ENCODE measurements at places on chromosomes 4 and X. TPM values are rescaled to one million over a fixed set of nuclear protein-coding genes. Genes with fewer than 3 reads are reported as not detected.
A peak's percentile ranks its signal among the peaks of the same experiment; 100 is the strongest.

The TEX11 gene
- 0.05 TPM for polyA plus RNA-seq

DNA sequence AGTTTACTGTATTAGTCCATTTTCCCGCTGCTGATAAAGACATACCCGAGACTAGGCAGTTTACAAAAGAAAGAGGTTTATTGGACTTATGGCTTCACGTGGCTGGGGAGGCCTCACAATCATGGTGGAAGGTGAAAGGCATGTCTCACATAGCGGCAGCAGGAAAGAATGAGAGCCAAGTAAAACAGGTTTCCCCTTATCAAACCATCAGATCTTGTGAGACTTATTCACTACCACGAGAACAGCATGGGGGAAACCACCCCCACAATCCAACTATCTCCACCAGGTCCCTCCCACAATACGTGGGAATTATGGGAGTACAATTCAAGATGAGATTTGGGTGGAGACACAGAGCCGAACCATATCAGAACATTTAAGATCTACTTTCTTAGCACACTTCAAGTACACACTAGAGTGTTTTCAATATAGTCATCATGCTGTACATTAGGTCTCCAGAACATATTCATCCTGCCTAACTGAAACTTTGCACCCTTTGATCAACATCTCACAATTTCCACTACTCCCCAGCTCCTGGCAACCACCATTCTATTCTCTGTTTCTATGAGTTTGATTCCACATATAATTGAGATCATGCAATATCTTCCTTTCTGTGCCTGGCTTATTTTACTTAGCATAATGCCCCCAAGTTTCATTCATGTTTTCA is 341.0 kb downstream of the ARHGAP24 start:
- DNase-seq, result no peak

GRCh38 chr4:94452476-94453371 is 982 bp downstream of the PDLIM5 start:
- DNase-seq, result peak; percentile 61

- DNase-seq, result no peak
These were observed 73.9 kb upstream of the PLAC1 start for GRCh38 chrX:134732152-134732551.

GRCh38 chrX:132505116-132505515 is 16.3 kb upstream of the MBNL3 start:
- DNase-seq, result no peak

DNA sequence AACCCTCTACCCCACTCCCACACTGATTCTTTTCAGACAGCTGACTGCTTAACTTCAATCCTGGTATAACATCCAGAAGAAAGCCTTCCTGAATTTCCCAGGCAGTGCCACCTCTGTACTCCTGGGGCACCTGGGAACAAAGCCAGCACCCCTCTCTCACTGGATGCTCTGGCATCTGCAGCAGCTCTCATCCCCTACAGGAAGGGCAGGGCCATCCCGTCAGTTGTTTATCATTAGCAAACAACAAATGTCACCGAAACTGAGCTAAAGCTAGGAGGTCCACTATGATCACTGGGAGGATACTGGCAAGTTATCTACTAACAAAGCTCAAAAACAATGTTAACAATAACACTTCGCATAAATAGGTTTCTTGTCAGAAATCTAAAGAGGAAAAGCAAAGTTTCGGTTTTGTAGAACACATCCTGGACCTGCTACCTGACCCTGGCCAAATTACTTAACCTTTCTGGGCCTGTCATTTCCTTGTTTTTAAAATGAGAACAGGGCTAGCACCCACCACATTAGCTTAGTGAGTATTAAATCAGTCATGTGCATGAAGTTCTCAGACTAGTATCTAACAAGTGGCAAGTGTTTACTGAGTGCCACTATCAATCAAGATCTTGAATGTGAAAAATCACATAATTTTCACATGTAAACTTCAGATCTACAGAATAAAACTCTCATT is 86.6 kb downstream of the NR3C2 start:
- DNase-seq, result no peak

The CXCL8 gene
- 3.6 TPM for polyA plus RNA-seq

DNA sequence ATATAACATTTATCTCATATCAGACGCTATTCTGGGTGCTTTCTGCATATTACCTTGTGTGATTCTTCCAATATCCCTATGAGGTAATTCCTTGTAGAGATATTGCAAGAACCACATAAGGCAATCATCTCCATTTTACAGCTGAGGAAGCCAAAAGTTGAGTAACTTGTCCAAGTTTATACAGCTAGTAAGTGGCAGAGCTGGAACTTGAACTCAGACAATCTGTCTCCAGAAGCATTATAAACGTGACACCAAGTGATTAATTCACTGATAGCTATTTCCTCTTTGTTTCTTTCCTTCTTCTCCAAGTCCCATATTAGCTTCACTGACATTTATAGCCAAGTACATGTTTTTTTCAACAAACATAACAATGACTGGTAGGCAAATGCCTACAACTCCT is 7.3 kb downstream of the EMCN start:
- DNase-seq, result no peak

The SPANXC gene
- not detected for polyA plus RNA-seq

DNA sequence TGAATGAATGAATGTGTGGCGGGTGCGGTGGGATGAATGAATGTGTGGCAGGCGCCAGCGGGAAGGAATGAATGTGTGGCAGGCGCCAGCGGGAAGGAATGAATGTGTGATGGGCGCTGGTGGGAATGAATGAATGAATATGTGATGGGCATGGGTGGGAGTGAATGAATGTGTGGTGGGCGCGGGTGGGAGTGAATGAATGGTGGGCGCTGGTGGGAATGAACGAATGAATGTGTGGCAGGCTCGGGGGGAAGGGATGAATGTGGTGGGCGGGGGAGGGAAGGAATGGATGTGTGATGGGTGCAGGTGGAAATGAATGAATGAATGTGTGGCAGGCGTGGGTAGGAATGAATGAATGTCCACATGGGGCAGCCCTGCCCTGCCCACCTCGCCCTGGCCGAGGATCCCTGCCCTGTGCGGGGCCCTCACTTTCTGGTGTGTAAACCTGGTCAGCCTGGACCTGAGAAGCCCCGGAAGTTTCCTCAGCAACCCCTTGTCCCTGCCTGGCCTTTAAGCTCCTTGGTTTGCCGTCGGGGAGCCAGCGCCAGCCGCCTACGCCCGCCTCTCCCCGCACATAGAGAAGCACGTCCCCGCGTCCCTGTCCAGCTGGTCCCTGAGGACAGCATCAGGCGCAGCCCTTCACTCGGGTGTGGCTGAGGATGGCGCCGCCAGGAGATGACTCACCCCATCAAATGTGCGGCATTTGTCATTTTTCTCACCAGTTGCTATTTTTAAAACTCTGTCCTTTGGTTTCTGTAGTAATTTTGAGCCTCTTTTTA is 112.8 kb upstream of the LRPAP1 start:
- no peak for DNase-seq

The GK gene
- 3.2 TPM for polyA plus RNA-seq

- DNase-seq, result no peak
These were observed 99.4 kb upstream of the STK26 start for GRCh38 chrX:131923614-131924250.
